Stimulated activated CD4-positive, alpha-beta T cell treated with anti-CD3 and anti-CD28 coated beads, Interleukin-2, amount 100 ng/mL, for 24 hours (primary cell): ENCODE measurements at places on chromosomes 4 and X.

DNA sequence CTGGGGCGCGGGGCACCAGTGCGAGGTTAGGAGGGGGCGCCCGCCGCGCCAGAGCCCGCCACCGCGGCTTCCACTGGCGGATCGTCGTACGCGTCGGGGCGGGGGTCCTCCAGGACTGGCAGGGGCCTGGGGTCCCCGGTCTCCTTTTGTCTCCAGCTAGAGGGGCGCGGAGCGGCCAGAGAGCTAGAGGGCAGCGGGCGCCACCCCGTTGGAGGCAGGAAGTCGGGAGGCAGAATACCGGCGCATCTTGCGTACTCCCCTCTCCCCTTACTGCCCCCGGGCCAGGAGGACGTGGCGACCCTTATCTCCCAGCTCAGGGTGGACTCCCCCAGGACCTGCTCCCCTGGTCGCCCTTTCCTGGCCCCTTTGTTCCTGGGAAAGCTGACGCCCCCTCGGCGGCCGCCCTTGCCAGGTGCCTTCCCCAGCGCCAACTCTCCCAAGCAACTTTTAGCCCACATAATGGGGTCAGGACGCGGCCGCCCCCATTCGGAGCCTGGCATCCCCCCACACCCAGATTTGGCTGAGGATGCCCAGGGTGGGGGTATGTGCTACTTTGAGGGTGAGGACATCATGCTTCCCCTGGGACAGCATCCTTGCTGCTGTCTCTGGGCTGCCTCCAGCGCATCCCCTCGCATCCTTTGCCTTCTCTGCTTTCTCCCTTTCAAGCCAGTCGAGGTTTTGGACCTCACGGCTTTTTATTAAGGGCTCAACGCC is 933 bp downstream of the CNKSR2 start:
- DNase-seq, result peak; percentile 20

- DNase-seq, result no peak
Observed at GRCh38 chr4:113979148-113979904, at the start of gene ARSJ. ARSJ (minus strand) TSS chr4:113979647; CDS start chr4:113978834, 813 bp downstream.

GRCh38 chrX:56026815-56027214 is 205.3 kb upstream of the KLF8 start:
- no peak for DNase-seq

GRCh38 chr4:71026086-71026485 is 32.6 kb downstream of the DCK start:
- no peak for DNase-seq

DNA sequence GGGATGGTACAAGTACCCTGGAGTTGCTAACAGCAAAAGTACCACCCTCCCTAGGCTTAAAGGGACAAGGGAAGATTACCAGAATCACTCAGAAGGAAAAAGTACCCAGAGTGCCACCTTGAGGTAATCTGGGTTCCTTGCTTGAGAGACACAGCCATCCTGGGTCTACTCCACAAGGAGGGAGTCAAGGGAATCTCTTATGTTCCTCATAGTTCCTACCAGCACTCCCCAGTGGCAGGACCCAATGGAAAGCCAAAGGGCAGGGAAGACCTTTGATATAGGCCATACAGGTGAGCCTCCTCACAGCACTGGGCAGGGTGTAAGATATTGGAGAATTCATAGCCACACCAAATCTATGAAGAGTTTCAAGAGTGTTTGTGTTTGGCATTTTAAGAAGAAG is 5.7 kb downstream of the IL2 start:
- peak; percentile 38 for DNase-seq

GRCh38 chr4:74085669-74086068 is 13.3 kb downstream of the CXCL2 start:
- no peak for DNase-seq

GRCh38 chr4:33437406-33437805 is 2717.2 kb downstream of the PCDH7 start:
- DNase-seq, result no peak

- no peak for DNase-seq
Observed at GRCh38 chr4:169933531-169933930, 92.7 kb downstream of the MFAP3L start.

DNA sequence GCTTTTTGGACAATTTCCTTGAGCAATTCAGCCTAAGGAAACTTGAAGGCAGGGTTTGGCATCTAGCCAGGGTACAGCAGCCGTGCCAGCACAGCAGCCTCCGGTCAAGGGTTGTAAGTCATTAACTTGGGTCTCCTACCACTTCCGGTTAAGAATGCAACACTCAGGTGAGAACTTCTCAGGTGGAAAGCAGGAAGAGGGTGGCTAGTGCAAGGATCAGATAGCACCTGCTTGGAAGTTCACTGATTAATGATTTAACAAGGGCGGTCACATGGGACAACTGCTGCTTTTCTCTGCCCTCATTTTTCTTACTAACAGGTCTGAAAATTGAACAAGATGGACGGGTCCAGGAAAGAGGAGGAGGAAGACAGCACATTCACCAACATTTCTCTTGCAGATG is 30.1 kb upstream of the SCOC start:
- DNase-seq, result no peak

DNA sequence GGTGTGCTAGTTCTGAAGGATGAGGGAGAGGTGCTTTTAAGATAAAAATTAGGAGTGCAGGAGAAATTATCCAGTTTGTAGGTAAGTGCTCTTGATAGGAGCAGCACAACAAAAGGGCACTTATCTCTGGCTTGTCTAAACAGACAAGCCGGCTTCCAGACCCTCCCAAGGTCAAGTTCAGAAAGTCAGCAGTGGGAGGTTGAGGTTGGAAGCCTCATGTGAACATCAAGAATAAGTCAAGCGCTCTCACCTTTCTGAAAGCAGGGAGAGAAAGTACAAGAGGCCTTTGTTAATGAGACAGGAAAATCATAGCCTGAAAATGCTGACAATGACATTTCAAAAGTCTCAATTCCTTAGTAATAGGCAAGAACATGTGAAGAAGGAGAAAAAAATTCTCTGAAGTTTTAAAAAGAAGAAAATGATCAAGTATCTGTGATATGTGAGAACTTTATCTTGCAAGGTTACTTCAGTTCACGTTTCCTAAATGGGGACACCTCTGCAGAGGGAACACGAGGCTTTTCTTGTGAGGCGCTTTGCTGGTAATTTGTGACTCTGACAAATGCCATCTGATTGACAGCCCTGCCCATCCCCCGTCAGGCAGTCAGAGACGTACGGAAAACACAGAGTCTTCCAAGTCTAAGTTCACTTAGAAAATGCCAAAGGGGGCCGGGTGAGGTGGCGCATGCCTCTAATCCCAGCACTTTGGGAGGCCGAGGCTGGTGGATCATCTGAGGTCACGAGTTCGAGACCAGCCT is 62.2 kb downstream of the TIGD2 start:
- no peak for DNase-seq

GRCh38 chr4:26839534-26839951 is 21.1 kb upstream of the STIM2 start:
- DNase-seq, result no peak

DNA sequence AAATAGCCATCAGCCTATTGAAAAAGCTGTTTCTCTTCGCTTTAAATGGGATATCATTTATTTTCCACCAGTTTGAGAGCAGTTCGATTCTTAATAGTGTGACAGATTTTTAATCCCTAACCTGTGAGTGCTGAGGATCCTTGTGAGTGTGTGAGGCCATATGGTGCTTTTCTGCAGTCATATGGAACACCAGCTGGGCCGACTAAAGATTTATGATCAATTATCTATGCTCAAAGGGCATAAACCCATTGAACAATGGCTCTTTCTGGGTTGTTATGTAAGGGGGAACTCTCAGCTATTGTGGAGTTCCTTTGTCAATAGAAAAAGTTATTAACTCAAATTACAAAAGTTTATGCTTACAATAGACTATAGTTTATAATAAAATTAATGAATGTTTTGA is 1003.6 kb downstream of the FAT4 start:
- DNase-seq, result no peak

- no peak for DNase-seq
Observed at GRCh38 chr4:7564242-7564641, 129.5 kb upstream of the PSAPL1 start.

- peak; percentile 18 for DNase-seq
Observed at GRCh38 chrX:55908661-55909212, 191.2 kb downstream of the RRAGB start.

DNA sequence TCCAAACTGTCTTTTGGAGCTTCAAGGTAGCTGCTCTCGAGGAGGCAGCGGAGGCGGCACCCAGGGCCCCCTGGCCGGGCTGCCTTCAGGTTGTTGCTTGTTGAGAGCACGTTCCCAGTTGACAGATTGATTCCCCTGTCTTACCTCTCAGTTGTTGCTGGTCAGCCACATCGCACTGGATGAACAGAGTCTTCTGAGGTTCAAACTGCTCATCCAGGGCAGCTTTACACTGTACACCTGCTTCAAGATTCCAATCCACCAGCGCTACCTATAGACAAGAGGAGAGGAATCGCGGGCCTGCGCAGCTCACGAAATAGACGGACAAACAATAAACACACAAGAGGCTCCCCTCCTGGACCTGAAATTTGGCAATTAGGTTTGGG is 497 bp downstream of the HPGD start:
- no peak for DNase-seq

DNA sequence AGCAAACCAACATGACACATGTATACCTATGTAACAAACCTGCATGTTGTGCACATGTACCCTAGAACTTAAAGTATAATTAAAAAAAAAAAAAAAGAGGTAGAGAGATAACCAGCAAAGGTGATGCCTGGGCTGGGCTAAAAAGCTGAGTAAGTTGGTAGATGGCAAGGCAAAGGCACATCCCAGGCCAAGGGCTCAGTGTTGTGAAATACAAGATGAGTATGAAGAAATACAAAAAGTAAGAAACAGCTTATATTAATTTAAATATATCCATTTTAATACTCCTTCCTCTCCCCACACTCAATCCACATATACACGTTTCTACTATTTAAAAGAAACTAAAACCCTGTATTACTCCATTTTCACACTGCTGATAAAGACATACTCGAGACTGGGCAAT is 25.8 kb downstream of the TEC start:
- DNase-seq, result no peak

DNA sequence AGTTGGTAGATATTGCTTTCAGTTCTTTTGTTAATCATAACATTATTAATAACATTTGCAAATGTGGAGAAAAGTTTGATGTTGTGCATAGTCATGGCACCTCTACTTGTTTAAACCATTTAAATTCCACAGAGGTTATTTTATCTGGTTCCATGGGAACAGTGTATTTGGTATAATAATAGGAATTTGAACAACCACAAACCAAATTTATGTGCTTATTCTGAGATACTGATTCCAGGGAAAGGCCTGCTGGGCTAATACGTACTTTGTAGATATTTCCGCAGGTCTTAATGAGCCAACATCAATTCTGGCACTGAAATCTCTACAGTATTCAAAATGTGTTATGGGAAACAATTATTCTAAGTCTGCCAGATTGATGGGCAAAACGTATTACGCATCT is 319.0 kb downstream of the DKK2 start:
- no peak for DNase-seq

DNA sequence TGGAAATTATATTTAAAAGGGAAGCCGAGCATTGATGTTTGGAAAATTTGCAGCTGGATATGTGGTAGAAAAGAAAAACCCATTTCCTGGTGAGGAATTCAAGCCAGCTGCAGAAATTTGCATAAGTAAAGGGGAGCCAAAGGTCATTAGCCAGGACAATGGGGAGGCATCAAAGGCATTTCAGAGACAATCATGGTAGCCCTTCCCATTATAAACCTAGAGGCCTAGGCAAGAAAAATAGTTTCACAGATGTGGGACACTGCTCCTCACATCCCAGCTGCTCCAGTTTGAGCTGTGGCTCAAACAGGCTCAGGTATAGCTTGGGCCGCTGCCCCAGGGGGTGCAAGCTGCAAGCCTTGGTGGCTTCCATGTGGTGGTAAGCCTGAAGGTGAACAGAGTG is 35.8 kb downstream of the NAP1L3 start:
- no peak for DNase-seq

DNA sequence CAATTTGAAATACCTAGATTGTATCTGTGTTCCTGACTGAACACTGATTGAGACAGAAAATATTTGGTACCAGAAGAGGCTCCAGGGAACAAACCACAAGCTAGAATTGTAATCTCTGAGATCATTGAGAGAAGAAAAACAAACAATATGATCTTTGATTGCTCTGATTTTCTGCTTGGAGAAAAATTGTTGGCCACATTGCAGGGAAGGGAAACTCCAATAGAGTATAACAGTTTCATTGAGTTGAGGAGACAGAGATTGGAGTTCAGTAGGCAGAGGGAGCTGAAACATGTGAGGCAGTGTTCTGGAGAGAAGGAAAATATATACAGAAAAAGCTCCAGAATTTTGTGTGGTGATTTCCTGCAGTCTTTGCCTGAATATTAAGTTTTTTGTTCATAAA is 158.2 kb downstream of the C4orf33 start:
- DNase-seq, result no peak

- no peak for DNase-seq
Observed at GRCh38 chrX:45715748-45716147, 515.1 kb upstream of the DIPK2B start.
